NCI-H187 treated with DMSO at 0.1 percent for 48 hours (cell line): ENCODE measurements at places on chromosomes 2 and 18.

DNA sequence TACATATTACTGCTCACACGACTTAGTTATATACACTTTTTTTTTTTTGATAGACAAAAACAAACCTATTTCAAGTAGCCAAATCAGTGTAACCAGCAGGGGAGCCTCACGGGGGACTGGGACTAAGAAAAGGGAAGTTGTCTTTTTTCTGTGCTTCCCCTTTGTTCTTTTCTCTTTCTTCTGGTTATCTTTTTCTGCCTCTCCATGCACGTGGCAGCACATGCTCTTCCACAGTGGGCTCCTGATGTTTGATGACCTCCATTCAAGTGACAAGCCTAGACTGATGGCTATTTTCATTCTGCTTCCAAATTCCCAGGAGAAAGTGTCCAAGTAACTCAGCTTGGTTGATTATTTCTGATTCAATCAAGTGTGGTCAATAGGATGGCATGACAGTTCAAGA lies 98.2 kb upstream of the STK39 start:
- no peak for DNase-seq

- no peak for DNase-seq
Observed at GRCh38 chr2:130823886-130824491, 12.7 kb upstream of the ARHGEF4 start.

DNA sequence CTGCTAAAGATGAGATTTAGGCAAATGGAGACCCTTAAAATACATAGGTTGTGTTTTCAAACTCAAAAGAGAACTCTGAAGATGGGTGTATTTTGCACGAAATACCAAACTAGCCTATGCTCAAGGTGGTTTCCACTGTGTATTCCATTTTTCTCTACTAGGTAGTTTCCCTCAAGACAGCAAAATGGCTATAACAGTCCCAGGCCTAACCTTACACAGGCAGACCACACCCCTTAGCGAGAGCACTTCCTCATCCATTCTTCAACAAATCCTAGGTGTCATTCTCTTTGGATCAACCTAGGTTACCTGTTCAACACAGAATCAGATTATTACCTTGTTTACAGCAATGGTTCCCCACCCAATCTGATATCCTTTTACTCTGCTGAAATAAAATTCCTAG lies 42.6 kb downstream of the HNRNPLL start:
- DNase-seq = no peak

GRCh38 chr2:174984561-174984960 lies 20.6 kb downstream of the CHN1 start:
- DNase-seq = no peak

DNA sequence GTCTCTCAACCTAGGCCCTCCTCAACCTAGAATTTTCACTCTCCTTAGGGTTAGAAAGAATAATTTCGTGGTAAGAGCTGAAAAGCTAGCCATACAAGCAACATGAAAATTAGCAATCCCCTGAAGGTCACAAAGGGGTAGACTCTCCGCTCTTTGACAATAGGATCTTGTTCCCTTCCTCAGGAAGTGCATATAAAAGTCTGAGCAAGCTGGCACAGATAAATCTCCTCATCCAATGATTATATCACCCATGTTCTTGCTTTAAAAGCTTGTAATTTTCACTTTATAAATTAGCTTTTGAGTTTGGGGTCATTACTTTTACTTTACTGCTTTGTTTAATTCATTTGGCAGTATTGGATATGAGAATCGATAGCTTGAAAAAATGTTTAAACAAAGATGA lies 852.3 kb upstream of the CRIM1 start:
- no peak for DNase-seq

DNA sequence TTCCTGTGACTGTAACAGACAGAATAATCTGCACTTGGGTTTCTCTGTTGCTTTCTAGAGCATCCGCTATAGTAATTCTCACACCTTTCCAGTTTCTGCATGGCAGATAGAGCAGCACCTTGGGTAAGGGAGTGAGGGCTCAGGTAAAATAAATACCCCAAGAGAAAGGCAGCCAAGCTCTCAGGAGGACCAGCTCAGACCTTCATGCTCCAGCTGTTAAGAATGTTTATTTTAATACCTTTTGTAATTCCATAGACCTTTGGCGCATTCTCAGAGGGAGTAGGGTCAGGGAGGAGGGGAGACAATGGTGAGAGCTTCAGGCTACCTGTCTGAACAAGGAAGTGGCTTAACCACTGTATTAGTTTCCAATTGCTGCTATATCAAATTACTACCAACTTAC lies 16.2 kb upstream of the TMEM178A start:
- no peak for DNase-seq

- no peak for DNase-seq
Observed at GRCh38 chr18:43422518-43422917, 145.2 kb upstream of the SYT4 start.

DNA sequence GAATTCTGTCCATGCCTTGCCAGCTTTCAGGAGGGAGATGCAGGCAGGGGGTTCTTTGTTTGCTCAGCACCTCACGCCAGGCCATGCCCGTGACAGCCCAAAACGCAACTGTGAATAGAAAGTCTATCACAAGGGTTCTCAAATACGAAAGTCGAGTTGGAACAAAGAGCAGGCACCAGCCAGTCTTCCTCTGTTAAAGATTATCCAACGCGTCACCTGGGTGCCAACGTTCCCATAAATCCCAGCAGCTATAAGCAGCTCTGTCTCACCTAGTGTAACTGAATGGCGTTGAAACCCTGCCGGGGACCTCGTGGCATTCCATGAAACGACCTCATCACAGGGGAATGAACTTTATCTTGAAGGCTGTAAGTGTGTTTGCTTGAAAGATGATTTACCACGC lies 84.8 kb upstream of the GATA6 start:
- no peak for DNase-seq
